ENCODE measurements at places on chromosomes 1 and 21.

GRCh38 chr1:107135463-107135862 lies 5.4 kb upstream of the NTNG1 start:
- no peak for ATAC-seq

DNA sequence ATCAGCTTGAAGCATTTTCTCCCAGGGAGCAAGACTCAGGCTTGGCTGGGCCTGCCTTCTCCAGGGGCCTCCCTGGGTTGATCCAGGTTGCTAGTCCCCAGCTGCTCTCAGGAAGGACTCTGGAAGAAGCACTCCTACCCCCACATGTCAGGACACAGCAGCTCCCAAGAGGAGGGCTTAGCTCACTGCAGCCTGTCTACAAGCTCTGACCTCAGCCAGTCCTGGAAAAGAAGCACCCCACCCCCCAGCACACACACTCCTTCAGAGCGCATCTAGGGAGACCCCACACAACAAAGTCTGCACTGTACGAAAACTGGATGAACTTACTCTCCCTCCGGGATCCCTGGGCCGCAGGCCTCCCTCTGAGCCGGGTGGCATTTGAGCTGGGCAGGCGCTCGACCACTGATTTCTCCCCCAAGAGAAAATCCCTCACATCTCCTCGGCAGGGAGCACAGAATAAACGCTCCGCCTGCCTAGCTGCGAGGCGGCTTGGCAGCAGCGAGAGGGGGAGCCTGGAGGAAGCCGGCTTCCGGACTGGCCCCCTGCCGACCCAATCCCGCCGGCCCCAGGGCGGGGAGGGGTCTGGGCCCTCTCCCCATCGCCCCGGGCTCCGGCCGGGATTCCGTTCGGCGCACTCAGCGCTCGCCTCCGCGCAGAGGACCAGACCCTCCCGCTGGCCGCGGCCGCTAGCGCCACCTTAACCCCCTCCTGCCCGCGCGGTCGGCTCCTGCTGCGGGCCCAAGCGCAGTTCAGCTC lies at the start of gene KCNA2:
Gene KCNA2 (minus strand): TSS at position 458 of the 756 bp plus-strand sequence. CDS start 1,576 bp downstream, outside the sequence.
- peak; percentile 82 for ATAC-seq

- ATAC-seq: peak; percentile 60
Observed at GRCh38 chr1:160006312-160006940, 25.4 kb downstream of the PIGM start.

DNA sequence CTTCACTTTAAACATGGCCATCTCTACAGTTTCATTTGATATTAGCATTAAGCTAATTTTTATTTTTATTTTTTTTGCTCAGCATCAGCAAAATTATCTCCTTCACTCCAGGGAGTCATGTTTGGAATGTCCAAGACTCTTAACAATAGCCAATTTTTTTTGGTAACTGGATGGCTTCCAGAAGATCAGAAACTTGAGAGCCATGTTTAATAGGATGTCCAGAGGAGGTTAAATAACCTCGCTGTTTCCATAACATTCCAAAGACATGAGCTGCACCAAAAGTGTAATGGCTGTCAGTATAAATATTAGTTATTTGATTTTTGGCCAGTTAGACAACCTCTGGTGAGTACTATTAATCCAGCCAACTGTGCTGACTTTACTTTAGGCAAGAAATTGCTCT lies 80.7 kb downstream of the DNTTIP2 start:
- ATAC-seq: no peak

- ATAC-seq: peak; percentile 19
Observed at GRCh38 chr1:174663358-174663757, 215.6 kb downstream of the GPR52 start.

DNA sequence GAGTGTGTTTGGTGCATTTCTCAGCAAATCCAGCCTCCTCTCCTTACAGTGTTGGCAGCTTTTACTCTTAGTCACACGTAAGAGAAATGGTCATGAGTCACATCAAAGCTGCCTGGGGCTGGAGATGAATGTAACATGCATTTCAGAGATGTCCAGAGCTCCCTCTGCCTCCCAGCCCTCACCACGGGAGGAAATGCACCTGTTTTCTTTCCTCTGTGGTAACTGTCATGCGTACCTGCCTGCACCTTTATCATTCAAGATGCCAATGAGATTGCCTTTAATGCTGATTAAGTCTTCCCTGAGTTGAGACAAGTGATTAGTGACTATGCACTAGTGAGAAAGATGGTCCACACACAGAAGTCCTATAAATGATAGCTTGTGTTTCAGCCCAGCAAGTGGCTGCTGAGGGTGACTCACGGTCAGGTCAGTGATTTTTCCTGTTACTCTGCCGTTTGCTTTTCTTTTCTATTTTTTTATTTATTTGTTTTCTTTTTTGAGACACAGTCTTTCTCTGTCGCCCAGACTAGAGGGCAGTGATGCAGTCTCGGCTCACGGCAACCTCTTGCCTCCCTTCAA lies 277.3 kb upstream of the FMN2 start:
- peak; percentile 89 for ATAC-seq

Measured in motor neuron (in vitro differentiated cells).